Activated naive CD4-positive, alpha-beta T cell (primary cell): ENCODE measurements at places on chromosomes 11 and 22.

- DNase-seq: no peak
Observed at GRCh38 chr22:27099946-27100722, 442.7 kb downstream of the MIAT start.

GRCh38 chr11:112004389-112004788 lies 20.8 kb upstream of the DLAT start:
- DNase-seq: no peak

GRCh38 chr22:29060931-29061330 lies 700 bp downstream of the C22orf31 start:
- DNase-seq: no peak

GRCh38 chr11:34154059-34154875 lies 48.8 kb downstream of the NAT10 start:
- DNase-seq: no peak
